Left cardiac atrium (tissue), 4 donors: ENCODE measurements at places on chromosomes 6 and 20. TPM values are rescaled to one million over a fixed set of nuclear protein-coding genes. Genes with fewer than 3 reads are reported as not detected.

GRCh38 chr6:70107852-70108629 lies 194.8 kb downstream of the COL9A1 start:
- no peak for DNase-seq

Gene SLC17A3
- total RNA-seq, result not detected

DNA sequence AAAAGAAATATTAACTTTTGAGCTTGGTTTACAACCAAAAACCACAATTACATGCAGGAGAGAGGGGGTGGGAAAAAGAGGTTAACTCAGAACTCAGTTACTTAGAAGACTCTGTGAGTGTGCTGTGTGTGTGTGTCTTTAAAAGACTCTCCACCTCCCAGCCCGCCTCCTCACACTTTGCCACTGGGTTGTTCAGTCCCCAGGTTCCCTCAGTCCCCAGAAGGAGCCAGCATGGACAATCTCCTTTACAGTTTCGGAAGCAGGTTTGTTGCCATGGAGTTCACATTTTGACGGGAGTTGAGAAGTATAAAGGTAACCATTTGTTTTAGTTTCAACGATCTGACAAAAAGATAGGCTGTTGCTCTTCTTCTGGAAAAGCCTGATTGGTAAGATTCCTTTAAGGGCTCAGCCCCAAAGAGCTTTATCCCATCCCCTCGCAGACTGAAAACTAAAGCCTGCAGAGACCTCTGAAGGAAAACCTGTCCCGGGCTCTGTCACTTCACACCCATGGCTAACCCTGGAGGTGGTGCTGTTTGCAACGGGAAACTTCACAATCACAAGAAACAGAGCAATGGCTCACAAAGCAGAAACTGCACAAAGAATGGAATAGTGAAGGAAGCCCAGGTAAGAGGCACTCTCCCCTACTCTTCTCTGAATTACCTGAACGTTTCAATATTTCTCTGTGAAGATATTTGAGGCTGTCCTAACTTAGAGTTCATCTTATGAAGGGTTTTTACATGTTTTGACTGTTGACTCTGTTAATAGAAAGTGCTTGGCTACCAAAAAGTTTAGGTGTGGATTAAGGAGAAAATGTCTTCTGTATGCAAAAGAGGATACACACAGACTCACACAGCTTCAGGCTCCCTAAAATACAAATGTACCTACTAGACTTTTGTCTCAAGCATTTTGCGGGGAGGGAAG lies at the start of gene SPTLC3:
Gene SPTLC3, plus strand, starts transcription at position 212 of the 921 bp plus-strand sequence. Its CDS starts 296 bp downstream, at position 508.
- DNase-seq, result peak; percentile 37

DNA sequence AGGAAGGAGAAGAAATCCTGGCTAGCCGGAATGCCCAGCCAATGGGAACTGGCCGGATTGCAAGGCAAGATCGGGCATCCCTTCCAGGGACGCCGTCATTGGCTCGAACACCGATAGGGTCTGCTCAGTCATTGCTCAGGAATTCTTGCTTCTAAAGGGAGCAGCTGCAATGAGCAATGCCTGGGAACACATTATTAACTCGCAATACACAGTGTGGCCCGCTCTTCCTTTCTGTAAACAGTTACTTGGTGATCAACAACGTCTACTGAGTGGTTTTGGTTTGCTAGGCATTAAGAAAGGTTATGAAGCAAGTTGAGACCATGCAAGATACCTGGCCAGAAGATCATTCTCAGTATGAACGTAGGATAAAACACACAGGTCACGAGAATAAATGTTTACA lies 165.4 kb upstream of the CITED2 start:
- DNase-seq, result peak; percentile 65

- peak; percentile 59 for DNase-seq
These were observed 55.0 kb upstream of the HLA-A start for GRCh38 chr6:29887330-29887818.

GRCh38 chr20:58703765-58704371 lies 11.3 kb downstream of the NPEPL1 start:
- DNase-seq, result no peak

Gene SCRT2
- total RNA-seq, result not detected

Gene DOK5
- total RNA-seq, result 14.3 TPM

Gene ZSCAN26
- total RNA-seq, result 8.8 TPM

- no peak for DNase-seq
These were observed 5.5 kb upstream of the EPB41L1 start for GRCh38 chr20:36149012-36149411.

DNA sequence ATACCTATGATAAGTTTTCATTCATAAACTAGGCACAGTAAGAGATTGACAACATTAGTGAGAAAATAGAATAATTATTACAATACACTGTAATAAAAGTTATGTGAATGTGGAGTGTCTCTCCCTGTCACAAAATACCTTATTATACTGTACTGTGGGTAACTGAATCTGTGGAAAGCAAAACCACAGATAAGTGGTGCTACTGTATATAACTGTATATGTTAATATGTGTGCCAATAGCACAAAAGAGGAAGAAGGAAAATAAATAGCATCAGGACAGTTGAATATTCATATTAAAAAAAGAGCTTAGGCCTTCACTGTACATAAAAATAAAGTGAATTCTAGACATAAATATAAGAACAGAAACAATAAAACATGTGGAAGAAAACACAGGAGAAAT lies 243.5 kb downstream of the CDKAL1 start:
- DNase-seq, result no peak

Gene KCNK16
- total RNA-seq, result not detected

Gene FOXA2
- not detected for total RNA-seq

Gene PI3
- 1.4 TPM for total RNA-seq

GRCh38 chr6:127319686-127320085 lies 23.7 kb downstream of the ECHDC1 start:
- DNase-seq, result no peak

Gene RGS17
- 0.18 TPM for total RNA-seq

DNA sequence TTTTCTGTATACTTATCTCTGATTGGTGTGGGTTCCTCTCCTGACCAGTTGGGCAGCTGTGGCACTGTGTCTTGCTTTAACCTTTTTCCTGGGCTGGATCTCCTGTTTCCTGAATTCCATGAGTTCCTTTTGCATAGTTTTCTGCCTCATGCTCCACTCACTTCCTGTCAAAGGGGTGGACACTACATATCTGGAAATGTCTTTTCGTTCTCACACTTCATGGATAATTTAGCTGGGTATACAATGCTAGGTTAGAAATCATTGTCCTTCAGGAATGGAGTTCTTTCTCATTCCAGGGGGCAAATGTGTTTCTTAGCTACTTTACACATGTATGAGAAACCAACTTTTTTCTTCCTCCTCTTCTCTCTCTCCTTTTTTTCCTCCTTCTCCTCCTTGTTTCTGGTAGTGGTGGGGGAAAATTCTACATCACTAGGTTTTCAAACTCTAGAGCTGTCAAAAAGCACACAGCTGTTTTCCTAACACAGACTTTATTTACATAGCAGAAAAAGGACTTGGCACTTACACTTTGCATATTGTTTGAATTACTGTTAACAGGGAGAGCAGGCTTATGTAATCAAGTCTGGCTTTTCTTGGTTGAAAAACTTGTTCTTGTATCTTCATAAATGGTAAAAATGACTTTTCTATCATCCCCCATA lies 9.0 kb upstream of the DDX27 start:
- no peak for DNase-seq

- no peak for DNase-seq
These were observed 314.0 kb upstream of the JAG1 start for GRCh38 chr20:10987651-10988383.

- DNase-seq, result no peak
These were observed 81.1 kb upstream of the PIM1 start for GRCh38 chr6:37088897-37089296.

Gene HLA-DRB5
- 82.9 TPM for total RNA-seq
